ENCODE measurements at places on chromosomes 6 and 20.
A peak's percentile ranks its signal among the peaks of the same experiment; 100 is the strongest.

DNA sequence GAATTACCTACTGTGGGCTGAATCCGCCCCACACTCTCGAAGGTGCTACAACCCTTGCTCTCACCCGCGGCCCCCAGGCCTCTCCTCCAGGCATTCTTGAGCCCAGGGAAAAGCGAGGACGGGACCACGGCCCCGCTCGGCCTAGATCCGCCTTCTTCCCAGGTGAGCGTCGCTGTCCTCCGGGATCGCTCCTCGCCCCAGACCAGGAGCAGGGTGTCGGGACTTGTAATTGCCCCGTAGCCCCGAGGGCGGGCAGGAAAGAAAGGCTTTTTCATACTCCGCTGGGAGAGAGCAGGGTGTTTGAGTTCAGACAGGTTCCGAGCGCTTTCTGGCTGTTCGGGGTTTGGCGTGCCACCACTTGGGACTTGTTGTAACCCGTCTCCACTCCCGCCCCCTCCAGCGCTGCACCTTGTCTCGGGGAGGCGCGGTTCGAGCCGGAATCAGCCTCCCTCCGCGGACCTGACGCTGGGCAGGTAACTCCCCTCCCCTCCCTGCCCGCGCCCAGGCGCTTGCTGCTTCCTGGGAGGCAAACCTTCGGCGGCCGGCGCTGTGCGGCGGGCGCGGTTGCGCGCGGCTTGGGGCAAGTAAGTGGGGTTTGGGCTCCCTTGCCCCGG, at the start of gene FAM83B:
TSS of gene FAM83B (plus strand) at position 529 of the 614 bp plus-strand sequence. CDS start 23,476 bp downstream, outside the sequence.
- DNase-seq, result no peak

DNA sequence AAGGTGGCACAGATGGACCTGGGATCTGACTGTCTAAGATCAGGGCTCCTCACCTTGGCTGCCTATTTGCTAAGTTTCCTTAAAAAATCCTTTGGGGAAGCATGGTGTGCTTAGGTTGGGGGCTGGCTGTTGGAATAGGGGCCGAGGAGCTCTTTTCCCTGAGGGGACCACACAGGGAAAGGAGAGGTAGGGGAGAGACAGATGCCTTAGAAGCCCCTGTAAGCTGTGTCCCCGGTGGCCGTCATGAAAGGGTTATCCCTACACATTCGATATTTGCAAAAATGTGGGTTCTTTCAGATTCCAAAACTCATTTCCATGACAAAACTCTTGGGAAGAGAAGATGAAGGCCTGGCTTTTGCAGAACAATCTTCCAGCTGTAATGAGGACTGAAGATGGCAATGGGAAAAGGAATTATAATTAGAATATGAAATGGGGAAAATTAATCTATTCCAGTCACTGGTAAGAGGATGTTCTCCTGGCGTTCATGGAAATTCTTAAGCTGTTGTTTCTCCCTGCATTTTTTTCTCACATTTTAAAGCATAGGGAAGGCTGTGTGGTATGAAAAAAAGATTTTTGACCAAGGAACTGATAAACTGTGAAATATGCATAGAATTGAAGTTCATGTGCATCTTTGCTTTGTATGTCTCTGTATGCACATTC, 53.8 kb downstream of the TOX2 start:
- no peak for DNase-seq

- DNase-seq, result no peak
Measured at GRCh38 chr20:36372666-36373065, 66.5 kb downstream of the DLGAP4 start.

DNA sequence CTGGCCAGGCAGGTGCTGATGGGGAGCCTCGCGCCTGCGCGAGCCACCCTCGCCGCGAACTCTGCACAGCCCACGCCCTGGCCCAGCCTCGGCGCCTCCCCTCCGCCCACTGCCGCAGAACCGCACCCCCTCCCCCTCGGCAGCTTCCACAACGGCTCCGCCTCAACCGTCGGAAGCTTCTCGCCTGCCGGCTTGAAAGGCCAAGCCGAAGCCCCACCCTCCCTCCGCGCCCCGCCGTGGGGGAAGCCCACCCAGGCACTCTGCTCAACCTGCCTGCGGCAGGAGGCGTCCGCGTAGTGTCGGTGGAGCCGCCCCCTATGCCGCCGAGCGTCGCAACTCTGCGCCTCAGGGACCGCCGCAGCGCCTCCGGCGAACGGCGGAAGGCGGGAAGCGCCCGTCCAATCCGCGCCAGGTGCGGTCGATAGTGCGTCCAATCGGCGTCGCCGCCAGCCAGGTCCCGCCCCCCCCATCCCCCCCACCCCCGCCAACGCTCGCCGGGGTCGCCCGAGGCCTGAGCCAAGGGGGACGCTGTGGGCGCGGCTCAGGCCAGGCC, at the start of gene SYCP2:
TSS of gene SYCP2 (minus strand) at position 342 of the 553 bp plus-strand sequence. CDS start 11,224 bp downstream, outside the sequence.
- peak; percentile 61 for DNase-seq

DNA sequence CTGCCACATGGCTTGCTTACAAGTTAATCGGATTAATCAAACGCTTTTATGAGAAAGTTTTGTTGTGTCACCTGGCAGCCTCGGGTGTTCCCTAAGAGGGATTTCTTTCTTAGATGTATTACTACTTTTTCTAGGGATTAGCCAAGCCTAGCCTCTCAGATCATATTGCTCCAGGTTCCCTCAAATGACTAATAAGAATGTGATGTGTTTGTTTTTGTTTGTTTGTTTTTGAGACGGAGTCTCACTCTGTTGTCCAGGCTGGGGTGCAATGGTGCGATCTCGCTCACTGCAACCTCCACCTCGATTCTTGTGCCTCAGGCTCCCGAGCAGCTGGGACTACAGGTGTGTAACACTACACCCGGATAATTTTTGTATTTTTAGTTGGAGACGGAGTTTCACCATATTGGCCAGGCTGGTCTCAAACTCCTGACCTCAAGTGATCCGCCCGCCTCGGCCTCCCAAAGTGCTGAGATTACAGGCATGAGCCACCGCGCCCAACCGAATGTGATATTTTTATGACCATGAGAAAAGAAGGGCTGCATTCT, 977 bp downstream of the HMGN4 start:
- no peak for DNase-seq

- DNase-seq, result no peak
Measured at GRCh38 chr20:58719971-58720371, 27.4 kb downstream of the NPEPL1 start.

- no peak for DNase-seq
Measured at GRCh38 chr6:135219346-135219745, 38.2 kb downstream of the MYB start.

GRCh38 chr20:25364180-25364788, 26.4 kb downstream of the ABHD12 start:
- DNase-seq, result no peak

DNA sequence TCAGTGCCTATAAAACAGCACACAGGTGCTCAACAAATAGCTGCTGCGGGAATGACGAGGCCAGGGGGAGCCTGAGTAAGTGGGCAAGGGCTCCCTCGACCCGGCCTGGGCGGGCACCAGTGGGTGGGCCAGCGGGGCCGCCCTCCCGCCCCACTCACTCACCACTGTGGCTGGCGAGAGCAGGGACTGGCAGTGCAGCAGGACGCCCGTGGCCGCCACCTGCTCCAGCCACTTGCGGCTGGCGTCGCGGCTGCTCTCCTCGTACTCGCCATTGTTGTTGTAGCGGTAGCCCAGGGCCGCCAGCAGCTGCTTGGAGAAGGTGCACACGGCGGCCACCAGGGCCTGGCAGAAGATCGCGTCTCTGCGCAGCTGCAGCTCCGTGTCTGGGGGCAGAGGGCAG, 191.5 kb downstream of the PREX1 start:
- no peak for DNase-seq

DNA sequence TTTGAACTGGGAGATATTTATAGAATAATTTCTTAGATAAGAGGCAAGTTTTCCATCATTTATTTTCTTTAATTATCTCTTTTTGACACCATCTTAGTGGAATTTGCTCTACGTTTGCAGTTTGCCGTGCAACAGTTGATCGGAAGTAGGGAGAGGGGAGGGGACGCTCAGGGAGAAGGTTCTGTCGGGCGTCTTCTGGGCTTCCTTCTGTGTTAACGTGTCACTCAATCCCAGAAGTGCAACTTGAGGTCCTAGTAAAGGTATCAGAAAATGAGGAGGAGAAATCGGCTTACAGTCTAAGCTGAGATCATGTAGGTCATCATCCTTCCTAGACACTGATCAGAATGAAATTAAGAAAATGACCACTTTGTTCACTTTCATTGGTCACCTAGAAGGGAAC, 149.0 kb upstream of the SNX9 start:
- DNase-seq, result no peak

GRCh38 chr6:139920776-139921100, 546.3 kb upstream of the CITED2 start:
- no peak for DNase-seq

- DNase-seq, result no peak
Measured at GRCh38 chr6:163176097-163176496, 238.4 kb upstream of the QKI start.

- DNase-seq, result no peak
Measured at GRCh38 chr20:38298768-38299288, 5.1 kb upstream of the BPI start.

GRCh38 chr6:166936079-166936787, 20.1 kb downstream of the RNASET2 start:
- DNase-seq, result no peak

DNA sequence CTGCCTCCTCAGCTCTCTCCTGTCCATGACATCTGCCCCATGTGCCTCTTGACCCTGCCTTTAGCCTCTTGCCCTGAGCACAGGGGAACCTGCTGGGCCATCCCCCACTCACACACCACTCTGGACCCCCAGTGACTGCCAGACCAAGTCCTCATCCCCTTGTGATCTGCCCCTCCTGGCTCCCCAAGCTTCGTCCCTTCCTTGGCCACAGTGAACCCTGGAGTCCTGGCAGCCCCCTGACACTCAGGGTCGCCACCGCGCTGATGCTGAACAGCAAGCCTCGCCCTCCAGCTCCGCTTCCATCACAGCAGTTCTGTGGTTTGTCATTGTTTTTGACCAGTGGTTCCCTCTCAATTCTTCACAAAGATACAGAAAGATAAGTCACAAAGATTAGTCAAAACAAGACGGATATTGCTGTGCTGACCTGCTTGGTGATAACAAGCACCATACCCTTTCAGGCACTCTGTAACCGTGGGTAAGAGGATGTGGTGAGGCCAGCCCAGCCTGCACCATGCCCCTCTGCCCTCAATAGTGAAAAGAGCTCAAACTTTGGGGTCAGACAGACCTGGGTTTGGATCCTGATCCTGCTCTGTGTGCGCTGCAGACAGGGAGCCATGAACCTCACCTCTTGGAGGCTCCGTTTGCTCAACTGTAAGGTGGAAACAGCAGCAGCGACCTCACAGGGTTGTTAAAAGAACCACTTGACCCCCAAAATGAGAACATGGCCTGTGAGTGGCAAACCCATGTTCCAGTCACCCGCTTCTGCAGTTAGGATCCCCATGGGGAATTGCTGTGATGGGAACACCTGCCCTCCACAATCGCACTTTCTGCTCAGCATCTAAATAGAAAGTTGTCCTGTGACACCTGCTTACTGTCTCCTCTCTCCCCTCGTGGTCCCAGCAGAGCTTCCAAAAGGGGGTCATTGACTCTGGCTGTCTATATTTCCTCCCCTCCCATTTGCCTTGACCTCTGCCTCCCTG, 114.5 kb downstream of the TOX2 start:
- no peak for DNase-seq

- peak; percentile 43 for DNase-seq
Measured at GRCh38 chr6:36599791-36600209, 5.6 kb downstream of the SRSF3 start.

- no peak for DNase-seq
Measured at GRCh38 chr20:12028771-12029170, 111.1 kb downstream of the BTBD3 start.

GRCh38 chr6:147071776-147072175, 132.4 kb upstream of the STXBP5 start:
- DNase-seq, result no peak

DNA sequence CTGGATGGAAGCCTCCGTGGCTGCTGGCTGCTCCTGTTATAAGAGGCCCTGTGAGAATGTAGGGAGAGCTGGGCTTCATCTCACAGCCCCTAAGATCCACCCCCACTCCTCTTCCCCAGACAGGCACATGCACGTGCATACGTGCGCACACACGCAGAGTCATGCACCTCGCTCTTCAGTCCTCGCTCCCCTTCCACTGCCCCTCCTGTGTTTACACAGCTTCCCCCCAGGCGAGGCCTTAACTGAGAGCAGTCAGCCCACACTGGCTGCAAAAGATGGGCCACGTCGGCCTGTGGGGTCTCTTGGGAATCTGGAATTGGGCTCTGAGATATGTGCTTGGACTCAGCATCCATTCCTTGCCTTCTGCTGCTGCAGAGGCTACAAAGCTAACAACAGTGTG, 35.2 kb upstream of the MLN start:
- DNase-seq, result no peak

DNA sequence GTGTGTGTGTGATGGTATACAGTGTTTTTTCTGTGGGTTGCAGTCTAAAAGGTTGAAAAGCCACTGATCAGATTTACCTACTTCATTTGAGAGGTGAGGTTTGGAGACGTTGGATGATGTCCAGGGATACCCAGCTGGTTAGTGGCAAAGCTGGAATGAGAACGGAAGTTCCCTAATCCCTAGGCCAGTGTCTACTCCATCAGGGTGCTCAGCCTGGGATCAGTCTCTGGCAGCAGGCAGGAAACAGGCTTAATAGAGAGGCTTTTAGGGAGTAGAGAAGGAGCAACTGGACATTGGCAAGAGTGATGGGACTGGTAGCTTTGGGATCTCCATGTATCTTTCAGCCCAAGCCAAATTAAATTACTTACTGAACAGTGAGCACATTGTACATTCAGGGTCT, 80.7 kb downstream of the C6orf52 start:
- DNase-seq, result no peak

GRCh38 chr6:147216915-147217314, 12.7 kb downstream of the STXBP5 start:
- no peak for DNase-seq

- DNase-seq, result no peak
Measured at GRCh38 chr6:78533426-78533825, 333.9 kb upstream of the IRAK1BP1 start.

DNA sequence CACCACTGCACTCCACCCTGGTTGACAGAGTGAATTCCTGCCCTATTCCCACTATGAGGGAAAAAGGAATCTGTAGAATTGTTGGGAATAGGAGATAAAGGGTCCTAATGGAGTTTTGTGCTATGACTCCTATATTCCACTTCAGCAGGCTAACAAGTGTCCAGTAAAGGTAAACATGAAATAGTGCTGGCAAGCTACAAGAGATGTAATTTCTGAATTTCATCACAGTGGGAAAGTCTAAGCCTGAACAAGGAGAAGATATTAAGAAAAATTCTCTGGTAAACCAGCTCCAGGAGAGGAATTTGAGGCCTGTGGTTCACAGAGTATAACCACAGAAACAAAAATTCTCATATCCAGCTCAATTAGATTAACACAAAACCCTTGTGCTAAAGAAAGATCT, 10.3 kb upstream of the C6orf58 start:
- DNase-seq, result no peak

DNA sequence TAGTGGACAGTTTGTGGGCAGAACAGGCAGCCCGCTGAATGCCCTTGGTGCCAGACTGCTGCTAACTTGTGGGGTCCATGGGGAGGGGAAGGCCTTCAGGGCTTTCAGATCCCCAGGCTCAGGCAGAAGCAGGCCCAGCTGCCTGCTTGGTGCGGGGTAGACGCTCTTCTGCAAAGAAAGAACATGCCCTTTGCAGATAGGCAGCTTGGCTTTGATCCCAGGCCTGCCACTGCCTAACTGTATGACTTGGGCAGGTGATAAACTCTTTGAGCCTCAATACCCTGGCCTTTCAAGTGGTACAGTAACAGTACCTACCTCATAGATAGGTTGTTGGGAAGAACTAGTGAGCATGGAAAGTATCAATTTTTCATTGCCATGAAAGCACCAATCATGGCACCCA, 28.4 kb downstream of the CHMP4B start:
- DNase-seq, result no peak

- DNase-seq, result peak; percentile 75
Measured at GRCh38 chr6:33430991-33431879, 11.4 kb downstream of the SYNGAP1 start.

All from stimulated activated CD4-positive, alpha-beta T cell treated with anti-CD3 and anti-CD28 coated beads, Interleukin-4, amount 100 ng/mL, for 4 hours (primary cell).